DMS53 (cell line): ENCODE measurements at places on chromosomes 3 and 15.

GRCh38 chr3:49763981-49764380 is 22.4 kb downstream of the IP6K1 start:
- DNase-seq = no peak

DNA sequence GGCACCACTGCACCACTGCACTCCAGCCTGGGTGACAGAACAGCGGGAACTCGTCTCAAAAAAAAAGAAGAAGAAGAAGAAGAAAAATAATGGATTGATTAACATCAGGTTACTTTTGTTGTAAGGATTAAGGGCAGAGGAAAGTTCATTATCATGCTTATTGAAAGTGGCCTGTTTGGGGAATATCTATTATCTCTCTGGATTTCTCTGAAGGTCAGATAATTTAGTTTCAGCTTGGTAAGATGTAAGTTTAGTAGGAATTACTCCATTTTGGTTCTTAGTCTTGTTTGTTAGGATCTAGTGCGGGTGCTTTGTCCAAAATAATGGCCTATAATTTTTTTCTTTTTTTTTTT is 2.5 kb upstream of the MTMR14 start:
- DNase-seq = no peak

- no peak for DNase-seq
These were observed 251.0 kb upstream of the ICE2 start for GRCh38 chr15:60729850-60730458.

GRCh38 chr15:89845305-89845893 is 30.7 kb upstream of the ANPEP start:
- DNase-seq = no peak

GRCh38 chr3:2819571-2819970 is 290.6 kb downstream of the IL5RA start:
- DNase-seq = no peak

DNA sequence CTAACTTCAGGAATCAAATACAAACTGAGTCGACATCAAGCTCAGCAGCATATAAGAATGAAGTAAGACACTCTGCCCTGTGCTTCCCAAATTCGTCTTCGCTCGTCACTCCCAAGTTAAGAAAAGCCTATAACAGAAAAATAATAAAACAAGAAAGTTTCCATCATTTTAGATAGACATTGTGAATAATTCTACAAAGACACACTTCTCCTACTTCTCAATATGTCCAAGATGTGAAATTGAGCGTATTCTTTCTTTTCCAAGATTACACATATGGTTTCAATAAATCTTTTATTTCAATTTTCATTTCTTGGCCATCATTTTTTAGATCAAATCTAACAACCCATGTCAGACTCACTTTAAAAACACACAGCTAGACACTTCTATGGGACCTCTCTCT is 85.1 kb downstream of the FSIP1 start:
- no peak for DNase-seq

DNA sequence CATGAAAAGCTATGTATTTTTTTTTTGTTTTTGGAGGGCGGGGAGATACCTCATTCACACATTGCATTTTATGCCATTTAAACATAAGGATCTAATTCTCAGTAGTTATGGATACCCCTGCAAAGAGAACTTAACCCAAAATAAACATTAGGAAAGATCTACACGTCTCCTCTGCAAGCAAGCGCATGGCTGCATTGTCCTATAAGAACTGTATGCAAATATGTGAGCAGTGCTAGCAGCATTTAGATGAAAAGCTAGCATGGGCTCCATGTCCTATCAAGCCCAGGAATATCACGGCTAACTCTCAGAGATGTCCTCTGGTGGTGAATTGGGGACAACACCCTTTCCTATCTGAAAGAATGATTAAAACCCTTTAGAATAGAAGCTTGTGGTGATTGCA is 292.8 kb downstream of the MEX3B start:
- DNase-seq = peak; percentile 51

DNA sequence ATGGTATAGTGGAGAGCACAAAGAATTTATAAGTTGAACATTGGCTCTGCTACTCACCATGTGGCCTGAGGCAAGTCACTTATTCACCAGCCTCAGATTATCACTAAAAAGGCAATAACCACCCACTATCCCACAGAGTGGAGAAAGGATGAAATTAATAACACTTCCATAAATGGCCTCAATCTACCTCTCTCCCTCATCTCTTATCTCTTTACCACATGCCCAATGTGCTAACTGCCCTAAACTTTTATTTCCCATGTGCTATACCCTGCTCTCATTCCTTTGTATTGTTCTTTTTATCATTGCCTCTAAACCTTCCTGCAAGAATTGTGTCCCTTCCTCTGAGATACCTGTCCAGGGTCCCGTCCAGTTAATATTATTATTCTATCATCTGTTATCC is 26.0 kb downstream of the SLC12A6 start:
- DNase-seq = no peak

- DNase-seq = no peak
These were observed 342.4 kb upstream of the KCNMB2 start for GRCh38 chr3:178193846-178194245.

DNA sequence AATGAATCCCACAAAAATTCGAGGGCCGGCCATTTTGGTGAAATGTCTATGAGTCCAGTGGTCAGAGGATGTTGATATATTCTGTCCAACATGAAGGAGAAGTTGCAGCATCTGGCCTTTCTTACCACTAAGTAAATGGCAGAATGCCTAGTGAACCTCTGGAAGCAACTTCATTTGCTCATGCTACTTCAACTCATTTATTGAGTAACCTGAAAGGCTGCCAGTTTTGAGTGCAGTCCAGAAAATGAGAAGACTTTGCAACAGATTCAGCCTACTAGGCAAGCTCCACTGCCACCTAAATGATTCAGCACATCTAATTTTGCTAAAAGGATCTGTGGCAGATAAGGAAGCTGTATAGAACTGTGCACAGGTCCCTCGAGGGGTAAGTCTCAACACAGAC is 265.0 kb downstream of the OPA1 start:
- no peak for DNase-seq

DNA sequence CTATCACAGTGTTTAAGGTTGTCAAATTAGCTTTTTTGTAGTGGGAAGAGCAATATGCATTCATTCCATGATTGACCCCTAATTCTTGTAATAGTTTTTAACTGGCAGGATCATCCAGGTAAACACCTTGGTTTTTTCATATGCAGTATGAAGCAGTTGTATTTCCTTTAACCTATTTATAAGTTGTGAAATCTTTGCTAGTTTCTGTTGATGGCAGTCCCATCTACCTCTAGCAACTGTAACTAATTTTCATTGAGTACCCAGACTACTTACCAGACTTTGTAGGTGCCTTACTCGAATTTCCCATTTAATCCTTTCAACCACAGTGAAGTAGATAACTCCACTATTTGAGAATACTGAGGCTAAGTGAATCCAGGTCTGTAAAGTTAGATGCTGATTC is 6.1 kb downstream of the FXR1 start:
- no peak for DNase-seq

GRCh38 chr15:94238539-94239118 is 7.3 kb downstream of the MCTP2 start:
- DNase-seq = no peak

- no peak for DNase-seq
These were observed 16.8 kb upstream of the KCTD6 start for GRCh38 chr3:58474967-58475578.

- no peak for DNase-seq
These were observed 149.3 kb upstream of the MEF2A start for GRCh38 chr15:99416191-99417188.

DNA sequence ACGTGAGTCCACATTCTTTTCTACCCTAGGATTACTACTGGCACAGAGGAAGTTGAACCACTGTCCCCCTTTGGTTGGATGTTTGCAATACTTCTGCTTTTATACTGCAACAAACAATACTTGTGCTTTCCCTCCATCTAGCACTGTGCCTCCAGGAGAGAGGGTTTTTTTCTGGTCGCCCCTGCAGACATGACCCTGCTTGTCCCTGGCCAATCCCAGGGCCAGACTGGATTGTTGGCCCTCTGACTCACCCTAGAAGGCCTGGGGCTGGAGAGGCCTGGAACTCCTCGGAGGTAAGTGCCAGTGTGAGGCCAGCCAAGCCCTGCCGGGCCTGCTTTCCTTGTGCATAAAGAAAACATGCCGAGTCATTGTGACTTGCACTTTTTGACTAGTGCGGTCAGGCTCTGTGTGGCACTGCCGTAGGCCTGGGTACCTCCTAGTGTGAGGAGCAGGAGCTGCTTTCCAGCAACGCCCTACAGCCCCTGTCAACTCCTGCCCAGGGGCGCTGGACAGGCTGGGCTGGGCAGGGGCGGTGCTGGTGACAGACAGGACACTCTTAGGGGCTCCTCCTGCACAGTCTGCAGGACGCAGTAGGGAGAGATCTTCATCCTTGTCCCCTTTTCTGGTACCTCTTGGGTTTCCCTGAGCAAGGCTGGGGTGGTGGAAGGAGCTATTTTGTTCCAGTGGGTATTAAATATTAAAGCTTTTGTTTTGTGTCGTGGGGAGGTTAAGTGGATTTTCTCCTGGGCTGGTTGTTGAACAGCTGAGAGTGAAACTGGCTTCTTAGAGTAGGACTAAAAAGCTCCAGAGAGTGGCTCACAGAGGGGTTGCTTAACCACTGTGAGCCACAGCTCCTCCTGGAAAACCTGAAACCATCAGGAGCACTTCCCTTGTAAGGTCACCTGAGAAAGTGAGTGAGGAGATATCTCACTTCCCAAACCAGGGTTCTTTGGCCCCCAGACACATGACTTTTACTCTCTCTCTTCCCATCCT is 14.4 kb upstream of the TKT start:
- DNase-seq = peak; percentile 95

GRCh38 chr3:63968612-63969350 is 54.5 kb downstream of the PSMD6 start:
- no peak for DNase-seq

DNA sequence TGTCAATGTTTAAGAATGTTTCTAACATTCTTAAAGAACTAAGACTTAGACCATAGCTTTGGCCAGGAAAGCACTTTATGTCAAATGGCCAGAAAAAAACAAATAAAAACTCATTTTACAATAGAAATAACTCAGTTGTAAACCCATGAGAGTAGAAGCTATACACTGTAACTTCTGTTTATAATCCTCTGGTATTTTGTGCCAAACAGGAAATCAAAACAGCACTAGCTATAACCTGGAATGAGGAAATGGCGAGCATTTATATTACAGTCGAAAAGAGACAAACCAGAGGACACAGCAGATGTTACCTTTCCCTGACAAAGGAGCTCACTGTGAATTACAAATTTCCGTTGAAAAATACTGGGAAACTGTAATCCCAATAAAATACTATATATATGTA is 10.3 kb downstream of the GK5 start:
- peak; percentile 52 for DNase-seq

DNA sequence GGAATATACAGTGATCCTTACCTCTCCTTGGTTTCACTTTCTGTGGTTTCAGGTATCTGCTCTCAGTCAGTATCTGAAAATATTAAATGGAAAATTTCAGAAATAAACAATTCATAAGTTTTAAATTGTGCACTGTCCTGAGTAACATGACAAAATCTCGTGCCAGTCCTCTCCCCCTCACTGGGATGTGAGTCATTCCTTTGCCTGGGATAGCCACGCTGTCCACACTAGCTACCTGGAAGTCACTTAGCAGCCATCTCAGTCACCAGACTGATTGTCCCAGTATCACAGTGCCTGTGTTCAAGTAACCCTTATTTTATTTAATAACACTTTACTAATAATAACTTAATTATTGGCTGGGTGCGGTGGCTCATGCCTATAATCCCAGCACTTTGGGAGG is 15.3 kb upstream of the KLHL25 start:
- DNase-seq = no peak

DNA sequence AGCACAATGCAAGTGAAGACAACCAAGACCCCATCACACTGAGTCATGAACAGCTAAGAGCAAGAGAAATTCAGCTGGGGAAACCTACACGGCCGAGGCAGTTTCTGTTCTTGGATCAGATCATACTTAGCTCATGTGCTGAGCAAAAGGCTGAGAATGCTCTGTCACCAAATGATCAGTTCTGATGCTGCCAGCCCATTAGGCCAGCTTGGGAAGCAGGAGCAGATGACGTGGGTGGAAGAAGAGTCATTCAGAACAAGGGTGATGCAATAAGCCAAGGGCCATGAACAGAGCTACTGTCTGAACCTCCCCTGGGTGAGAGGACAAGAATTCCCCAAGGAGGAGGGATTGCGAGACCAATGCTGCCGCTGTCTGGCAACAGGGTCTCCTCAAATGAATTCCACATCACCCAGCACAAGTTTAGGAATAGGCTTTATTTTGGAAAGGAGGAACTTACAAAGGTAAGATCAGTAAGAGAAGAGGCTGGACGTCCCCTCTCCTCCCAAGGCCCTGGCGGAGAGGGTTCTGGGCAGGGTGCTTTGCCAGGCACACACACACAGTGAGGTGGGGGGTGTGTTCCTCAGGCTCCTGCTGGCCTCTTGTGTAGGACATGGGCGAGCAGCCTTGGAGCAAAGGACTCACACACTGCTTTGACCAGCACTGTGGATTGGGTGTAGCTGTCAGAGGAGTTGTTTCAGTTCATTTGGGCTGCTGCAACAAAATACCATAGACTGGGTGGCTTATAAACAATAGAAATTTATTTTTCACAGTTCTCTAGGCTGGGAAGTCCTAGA is 65.6 kb upstream of the CTXND1 start:
- DNase-seq = no peak

DNA sequence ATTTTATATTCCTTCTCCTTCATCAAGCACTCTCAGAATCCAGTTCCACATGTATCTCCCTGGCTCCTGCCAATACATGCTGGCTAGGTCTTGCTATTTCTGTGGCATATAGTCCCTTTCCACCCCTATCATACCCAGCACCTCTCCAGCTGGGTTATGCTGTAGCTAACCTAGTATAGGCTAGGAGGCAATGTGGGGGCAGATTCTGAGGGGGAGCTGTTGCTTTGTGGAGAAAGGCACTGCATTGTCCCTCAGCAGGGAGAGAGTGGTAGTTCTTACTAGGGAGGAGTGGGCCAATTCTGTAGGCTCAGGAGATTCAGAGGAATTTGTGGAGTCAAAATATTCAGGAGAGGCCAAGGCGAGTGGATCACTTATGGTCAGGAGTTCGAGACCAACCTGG is 39.4 kb upstream of the UBL7 start:
- DNase-seq = no peak

DNA sequence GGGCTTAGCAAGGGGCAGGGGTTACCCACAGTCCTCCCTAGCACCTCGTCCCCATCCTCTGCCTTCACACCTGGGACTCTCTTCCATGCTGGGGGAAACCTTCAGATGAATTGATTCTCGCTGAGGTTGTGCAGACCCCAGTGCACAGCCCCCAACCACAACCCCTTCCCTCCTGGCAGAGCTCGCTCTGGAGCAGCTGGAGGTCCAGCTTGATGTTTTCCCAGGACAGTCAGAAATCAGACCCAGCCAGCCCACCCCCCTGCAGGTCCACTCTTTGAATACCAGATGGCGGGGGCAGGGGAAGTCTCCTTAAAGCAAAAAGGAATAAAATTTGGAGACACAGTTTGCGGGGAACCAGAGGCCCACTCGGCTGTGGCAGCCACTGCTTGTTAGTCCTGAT is 234.4 kb downstream of the XXYLT1 start:
- no peak for DNase-seq

GRCh38 chr3:118262800-118263402 is 771.7 kb downstream of the IGSF11 start:
- no peak for DNase-seq

GRCh38 chr15:82072926-82073537 is 27.2 kb upstream of the MEX3B start:
- DNase-seq = no peak
